Stimulated activated CD8-positive, alpha-beta memory T cell treated with anti-CD3 and anti-CD28 coated beads, Interleukin-2, amount 100 ng/mL, for 48 hours (primary cell): ENCODE measurements at places on chromosomes 13 and 19.

DNA sequence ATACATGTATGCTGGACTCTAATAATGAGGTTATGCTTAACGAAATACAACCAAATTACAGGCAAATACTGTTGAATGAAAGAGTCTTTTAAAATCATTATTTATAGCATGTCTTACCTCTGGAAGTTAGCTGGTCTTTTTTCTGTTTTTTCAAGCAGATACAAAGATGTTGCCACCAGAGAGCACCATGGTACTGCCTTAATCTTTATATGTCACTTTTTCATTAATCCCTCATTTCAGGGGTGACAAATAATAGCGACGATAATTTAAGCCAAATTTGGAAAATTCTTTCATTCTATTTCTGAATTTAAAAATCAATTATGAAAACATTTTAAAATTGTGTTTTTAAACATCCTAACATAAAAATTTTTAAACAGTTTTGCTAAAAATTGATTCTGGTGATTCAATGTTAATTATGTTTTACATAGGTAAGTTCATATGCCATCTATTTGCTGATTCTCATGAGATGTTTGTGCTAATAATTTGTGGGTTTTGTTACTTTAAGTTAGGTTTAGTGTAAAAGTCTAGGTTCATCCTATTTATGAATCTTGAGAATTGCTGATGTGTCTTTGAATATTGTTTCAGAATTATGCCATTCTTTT is 379.3 kb upstream of the SGCG start:
- no peak for DNase-seq

DNA sequence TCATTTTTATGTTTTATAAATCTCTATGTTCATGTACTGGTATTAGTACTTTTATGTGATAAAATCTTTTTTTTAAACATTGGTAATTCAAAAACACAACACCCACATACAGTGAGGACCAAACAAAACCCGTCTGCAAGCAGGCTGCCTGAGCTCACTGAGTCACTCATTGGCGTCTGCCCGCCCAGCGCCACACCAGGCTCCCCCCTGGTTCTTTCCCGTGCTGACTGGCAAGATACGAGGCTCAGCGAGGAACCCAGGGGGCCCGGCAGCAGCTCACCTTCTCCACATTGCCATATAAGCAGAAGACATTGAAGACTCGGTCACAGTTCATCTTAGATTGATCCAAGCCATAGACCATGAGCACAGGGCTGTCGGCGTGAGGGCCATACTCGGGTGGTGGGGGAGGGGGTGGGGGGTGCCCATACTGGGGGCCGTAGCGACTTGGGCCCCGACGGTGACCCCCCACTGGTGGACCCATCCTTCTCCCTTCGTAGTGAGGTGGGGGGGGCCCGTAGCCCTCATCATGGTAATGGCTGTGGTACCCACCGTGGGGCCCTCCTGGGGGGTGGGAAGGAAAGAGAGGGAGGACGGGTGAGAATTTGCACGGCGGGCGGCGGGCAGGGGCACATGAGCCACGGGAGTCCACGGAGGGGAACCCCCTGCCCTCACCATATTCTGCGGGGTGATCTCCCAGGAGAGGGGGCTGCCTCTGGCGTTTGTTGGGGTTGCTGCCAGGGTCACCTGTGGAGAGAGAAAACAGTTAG is 8.4 kb upstream of the ECH1 start:
- DNase-seq = no peak

- peak; percentile 32 for DNase-seq
Observed at GRCh38 chr13:111153977-111154332, 38.8 kb downstream of the ARHGEF7 start.

DNA sequence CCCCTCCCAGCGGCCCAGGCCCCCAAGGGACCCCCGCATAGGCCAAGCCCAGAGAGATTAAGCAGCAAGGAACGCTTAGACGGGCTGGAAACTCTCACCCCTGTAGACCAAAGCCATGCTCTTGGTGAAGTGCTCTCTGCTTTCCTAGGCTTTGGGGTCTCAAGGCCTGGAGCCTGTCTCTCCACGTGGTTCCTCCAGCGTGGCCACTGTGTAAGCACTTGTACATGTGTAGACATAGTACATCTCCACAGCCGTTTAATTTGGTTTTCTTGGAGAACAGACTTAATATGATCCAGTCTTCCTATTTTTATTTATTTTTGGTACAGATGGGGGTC is 1.1 kb downstream of the NUDT19 start:
- no peak for DNase-seq

DNA sequence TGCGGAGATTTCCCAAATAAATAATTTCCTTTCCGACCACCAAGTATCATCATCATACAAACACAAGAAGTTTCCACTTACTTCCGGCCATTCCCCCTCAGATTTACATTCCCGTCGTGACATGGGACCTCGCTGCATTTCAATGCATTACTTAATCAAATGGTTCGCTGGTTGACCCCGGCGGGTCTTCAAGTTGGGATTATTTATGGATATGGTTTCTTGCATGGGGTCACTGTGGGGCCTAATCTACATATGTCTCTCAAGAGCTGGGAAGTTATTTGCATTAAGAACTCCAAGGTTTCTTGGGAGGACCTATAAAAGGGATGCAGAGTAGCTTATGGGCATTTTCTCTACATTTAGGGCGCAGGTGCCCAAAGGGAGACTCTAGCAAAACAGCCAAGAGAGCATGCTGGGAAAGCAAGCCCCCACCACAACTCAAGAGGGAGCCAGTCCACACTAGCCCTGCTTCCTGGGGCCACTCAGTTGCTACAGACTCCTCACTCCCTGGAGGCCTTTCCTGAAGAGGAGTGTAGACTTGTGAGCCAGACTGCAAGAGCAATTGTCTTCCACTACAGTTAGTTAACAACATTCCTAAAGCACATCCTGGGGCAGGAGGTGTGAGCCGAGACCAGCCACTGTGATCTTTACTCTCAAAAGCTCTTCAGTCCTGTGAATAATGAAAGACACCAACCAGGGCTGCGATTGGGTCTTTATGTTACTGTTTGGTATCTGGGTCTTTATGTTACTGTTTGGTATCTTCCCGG is 125.3 kb downstream of the KATNAL1 start:
- DNase-seq = no peak

DNA sequence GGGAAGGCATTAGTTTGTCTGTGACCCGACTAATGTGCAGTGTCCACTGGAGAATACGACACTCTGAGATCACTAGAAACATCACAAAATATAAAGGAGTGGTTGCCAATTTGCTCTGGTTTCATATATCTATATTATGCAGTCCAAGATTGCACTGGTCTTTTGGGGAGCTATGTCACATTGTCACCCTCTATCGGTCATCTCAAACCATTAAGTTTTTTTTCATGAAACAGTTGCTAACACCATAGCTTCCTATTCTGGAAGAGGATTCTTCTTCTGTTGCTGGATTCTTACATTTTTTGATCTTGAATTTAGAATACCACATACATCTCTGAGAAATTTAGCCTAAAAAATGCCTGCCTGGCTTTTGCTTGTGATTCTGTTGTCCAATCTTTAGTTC is 168.6 kb downstream of the LACC1 start:
- no peak for DNase-seq

- DNase-seq = no peak
Observed at GRCh38 chr19:48975947-48976847, 11.1 kb downstream of the FTL start.

DNA sequence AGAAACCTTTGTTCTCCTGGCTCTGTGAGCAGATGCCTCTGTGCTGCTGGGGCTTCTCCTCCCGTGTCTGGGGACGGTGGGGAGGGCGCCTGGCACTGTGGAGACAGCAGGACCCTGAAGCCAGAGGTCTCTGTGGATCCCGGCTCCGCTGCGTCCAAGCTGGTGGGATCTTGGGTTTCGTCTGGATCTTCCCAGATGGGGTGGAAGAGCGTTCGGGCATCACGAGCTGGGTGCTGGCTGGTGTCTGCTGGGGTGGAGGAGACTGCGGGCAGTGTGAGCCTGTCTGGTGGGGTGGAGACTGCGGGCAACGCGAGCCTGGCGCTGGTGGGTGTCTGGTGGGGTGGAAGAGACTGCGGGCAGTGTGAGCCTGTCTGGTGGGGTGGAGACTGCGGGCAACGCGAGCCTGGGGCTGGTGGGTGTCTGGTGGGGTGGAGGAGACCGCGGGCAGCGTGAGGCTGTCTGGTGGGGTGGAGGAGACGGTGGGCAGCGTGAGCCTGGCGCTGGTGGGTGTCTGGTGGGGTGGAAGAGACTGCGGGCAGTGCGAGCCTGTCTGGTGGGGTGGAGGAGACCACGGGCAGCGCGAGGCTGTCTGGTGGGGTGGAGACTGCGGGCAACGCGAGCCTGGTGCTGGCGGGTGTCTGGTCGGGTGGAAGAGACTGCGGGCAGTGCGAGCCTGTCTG is 5.6 kb downstream of the TEX29 start:
- no peak for DNase-seq

DNA sequence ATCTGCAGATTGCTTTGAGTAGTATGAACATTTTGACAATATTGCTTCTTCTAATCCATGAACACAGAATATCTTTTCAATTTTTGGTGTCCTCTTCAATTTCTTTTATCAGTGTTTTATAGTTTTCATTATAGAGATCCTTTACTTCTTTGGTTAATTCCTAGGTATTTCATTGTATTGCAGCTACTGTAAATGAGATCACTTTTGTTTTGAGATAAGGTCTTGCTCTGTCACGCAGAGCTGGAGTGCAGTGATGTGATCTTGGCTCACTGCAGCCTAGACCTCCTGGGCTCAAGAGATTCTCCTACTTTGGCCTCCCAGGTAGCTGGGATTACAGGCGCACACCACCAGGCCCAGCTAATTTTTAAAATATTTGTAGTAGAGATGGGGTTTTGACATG is 9.8 kb downstream of the CYP2A7 start:
- no peak for DNase-seq

DNA sequence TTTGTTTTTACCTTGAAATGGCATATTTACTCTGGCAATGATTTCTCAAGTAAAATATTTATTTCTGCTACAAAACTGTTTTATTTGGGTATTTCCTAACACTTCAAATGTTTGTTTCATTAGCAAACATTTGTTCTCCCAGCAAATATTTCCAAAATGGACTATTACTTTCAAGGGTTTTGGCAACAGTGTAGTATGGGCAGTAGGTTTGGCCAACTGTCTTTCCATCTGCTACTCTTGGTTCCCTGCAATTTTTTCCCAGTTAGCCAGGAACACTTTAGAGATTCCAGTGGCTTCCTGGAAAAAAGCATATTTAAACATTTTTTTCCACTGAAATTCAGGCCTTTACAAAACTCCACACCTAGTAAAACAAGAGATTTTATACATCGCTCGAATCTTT is 466.6 kb downstream of the SLITRK6 start:
- DNase-seq = no peak
